ENCODE measurements at places on chromosomes 16 and 17.

GRCh38 chr17:37759014-37759637 is 14.3 kb upstream of the HNF1B start:
- no peak overlapping the region for H3K4me3 ChIP-seq
- no peaks in the 10 kb centered on the region for H3K4me1 ChIP-seq
- H3K27ac ChIP-seq: no peak overlapping the region
- no peaks in the 10 kb centered on the region for H3K36me3 ChIP-seq

DNA sequence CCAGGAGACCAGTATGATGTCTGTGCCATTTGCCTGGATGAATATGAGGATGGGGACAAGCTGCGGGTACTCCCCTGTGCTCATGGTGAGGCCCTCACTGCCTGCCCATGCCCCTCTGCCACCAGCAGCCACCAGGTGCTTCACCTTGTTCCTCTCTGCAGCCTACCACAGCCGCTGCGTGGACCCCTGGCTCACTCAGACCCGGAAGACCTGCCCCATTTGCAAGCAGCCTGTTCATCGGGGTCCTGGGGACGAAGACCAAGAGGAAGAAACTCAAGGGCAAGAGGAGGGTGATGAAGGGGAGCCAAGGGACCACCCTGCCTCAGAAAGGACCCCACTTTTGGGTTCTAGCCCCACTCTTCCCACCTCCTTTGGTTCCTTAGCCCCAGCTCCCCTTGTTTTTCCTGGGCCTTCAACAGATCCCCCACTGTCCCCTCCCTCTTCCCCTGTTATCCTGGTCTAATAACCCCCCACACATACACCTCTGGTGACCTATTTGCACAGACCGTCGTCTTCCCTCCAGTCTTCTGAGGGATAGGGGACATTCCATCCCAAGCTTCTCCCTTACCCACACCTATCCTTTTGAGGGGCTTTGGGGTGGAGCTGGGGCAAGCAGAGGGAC is 3.7 kb downstream of the PFN1 start:
- no peak for DNase-seq
- H3K4me1 ChIP-seq: peaks cover 52% of the 10 kb centered on the region
- H3K27ac ChIP-seq: peak overlapping the region; percentile 47
- no peaks in the 10 kb centered on the region for H3K27me3 ChIP-seq

GRCh38 chr17:8311131-8311790 is 1.2 kb downstream of the ARHGEF15 start:
- DNase-seq: no peak
- H3K27me3 ChIP-seq: peaks cover 33% of the 10 kb centered on the region
- peaks cover 11% of the 10 kb centered on the region for H3K36me3 ChIP-seq
- H3K27ac ChIP-seq: peak overlapping the region; percentile 82
- H3K4me1 ChIP-seq: peaks cover 14% of the 10 kb centered on the region
- peak overlapping the region; percentile 53 for H3K4me3 ChIP-seq

DNA sequence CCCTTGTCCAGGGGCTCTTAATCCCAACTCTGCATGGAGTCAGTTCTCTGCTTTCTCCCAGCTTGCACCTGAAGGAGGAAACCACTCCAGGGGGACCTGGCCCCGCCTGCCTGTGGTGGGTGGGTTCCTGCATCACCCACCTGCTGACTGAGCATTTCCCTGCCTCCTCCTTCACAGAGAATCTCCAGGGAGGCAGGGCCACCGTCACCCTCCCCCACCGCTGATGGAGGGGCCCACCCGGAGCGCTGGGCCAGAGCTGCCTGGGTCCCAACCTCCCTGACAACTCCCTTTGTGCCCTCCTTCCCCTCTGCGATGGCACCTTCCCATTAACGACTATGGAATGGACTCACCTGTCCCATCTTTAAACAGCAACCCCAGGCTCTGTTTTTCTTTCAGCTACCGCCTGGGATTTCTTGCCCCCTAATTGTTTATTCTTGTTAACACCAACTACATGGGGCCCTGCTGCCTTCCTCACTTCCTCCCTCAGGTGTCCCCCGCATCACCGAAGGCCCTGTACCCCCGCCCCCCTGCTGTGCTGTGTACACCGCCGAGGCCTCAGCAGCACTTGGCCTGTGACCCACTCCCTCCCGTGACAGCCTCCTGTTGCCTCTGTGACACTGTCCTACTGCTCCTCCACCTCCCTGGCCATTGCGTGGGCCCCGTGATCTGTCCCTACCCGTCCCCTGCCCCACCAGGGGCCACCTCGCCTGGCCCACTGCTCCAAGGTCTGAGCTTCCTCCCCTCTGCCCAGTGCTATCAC is 842 bp upstream of the TEDC2 start:
- H3K27ac ChIP-seq: no peak overlapping the region
- H3K27me3 ChIP-seq: no peaks in the 10 kb centered on the region
- H3K4me1 ChIP-seq: peaks cover 16% of the 10 kb centered on the region
- H3K4me3 ChIP-seq: peak overlapping the region; percentile 67

DNA sequence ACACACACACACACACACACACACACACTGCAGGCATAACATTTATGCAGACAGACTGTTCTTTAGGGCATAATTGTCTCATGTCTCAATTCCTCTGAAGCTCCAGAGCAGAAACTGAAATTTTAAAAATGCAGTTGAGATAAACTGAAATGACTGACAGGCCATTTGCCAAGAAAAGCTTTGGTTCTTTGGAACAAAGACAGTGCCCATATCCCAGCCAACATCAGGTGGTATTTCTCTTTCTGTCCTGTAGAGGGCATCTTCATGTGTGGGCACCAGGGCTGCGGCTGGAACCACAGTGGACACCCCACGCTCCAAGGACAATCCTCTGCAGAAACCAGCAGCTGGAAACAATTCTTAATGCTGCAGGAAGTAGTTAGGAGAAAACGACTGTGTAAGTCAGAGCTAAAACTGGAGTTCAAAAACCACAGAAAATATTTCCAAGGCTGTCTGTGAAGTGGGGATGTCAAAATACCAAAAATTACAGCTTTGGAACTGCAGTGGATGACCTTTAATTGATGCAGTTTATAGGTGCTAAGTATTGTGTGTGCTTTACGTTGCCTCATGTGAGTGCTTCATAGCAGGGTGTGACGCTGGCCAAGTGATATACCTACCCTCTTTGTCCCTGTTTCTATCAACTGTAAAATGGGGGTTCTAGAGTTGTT is 10.6 kb upstream of the MEFV start:
- H3K27me3 ChIP-seq: no peaks in the 10 kb centered on the region
- no peak for DNase-seq
- no peak overlapping the region for H3K4me3 ChIP-seq
- peaks cover 26% of the 10 kb centered on the region for H3K4me1 ChIP-seq

- H3K36me3 ChIP-seq: peaks cover 2% of the 10 kb centered on the region
- peak within 1 kb of the TSS; percentile 98 for H3K27ac ChIP-seq
- H3K4me3 ChIP-seq: peak within 1 kb of the TSS; percentile 99
Observed at GRCh38 chr17:80260791-80261158, at the start of gene RNF213. Gene RNF213, plus strand, starts transcription at chr17:80260852. Its CDS starts 2,830 bp downstream, at chr17:80263682.

- no peak overlapping the region for H3K4me3 ChIP-seq
- no peak for DNase-seq
- peaks cover 23% of the 10 kb centered on the region for H3K4me1 ChIP-seq
- no peak overlapping the region for H3K27ac ChIP-seq
- no peaks in the 10 kb centered on the region for H3K27me3 ChIP-seq
Observed at GRCh38 chr16:69469807-69470561, 45.6 kb downstream of the CYB5B start.

Data from lower lobe of right lung (tissue), 2 donors.